Activated T-cell treated with anti-CD3 and anti-CD28 coated beads, Interleukin-2, amount 50 U/mL, for 72 hours (primary cell): ENCODE measurements at places on chromosomes 2 and 18.

DNA sequence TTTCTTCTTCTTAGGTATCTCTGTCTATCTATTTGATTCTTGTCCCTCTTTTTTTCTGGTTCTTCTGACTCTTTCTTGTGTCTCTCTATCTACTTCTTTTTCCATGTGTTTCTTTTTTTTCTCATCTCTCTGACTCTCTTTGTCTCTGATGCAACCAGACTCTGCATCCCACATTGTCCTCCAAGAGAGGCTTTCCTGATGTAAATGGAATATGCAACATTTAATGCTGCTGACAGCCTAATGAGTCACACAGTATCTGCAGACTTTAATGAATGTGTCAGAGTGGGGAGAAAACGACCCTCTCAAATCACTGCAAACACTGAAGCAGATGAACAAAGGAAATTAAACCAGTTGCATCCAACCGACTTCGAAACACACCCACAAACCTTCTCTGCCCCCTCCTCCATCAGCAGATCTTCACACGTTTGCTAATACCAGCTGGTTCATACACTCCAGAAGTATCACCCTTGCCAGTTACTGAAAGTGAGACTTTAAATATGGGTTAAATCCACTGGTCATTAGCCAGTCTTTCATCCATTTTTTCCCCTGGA is 351.5 kb downstream of the TXNL1 start:
- no peak for DNase-seq

GRCh38 chr2:60837123-60837522 is 44.3 kb upstream of the REL start:
- no peak for DNase-seq

- DNase-seq, result no peak
Measured at GRCh38 chr2:1626271-1626681, 118.0 kb downstream of the PXDN start.

GRCh38 chr2:68188831-68189230 is 31.1 kb downstream of the PNO1 start:
- no peak for DNase-seq

DNA sequence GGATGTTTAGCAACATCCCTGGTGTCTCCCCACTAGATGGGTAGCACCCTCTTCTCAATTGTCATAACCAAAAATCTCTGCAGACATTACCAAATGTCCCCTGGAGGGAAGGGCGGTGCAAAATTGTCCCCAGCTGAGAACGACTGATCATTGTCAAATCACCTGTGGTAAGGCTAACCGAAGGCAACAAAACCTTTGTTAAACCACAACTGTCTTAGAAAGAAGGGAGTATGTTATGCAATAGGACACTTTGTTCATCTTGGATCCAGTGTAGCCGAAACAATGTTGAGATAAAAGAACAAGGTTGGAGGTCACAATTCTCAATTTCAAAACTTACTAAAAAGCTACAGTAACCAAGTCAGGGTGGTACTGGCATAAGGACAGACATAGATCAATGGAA is 50.3 kb upstream of the ST3GAL5 start:
- no peak for DNase-seq
